ENCODE measurements at places on chromosomes 3 and 15. TPM values are rescaled to one million over a fixed set of nuclear protein-coding genes. Genes with fewer than 3 reads are reported as not detected.

GNB5 gene
- 44.8 TPM for total RNA-seq

PPP1R14D gene
- not detected for total RNA-seq

GPR15 gene
- total RNA-seq, result 42.2 TPM

HGD gene
- 0.50 TPM for total RNA-seq

GOLGA8S gene
- 0.80 TPM for total RNA-seq

POLQ gene
- total RNA-seq, result 37.1 TPM

PSTPIP1 gene
- 142 TPM for total RNA-seq

ROPN1 gene
- not detected for total RNA-seq

TRPM1 gene
- not detected for total RNA-seq

LDHAL6B gene
- total RNA-seq, result not detected

CCRL2 gene
- total RNA-seq, result 4.1 TPM

ACKR2 gene
- total RNA-seq, result 1.00 TPM

SLC24A5 gene
- total RNA-seq, result not detected

GREM1 gene
- total RNA-seq, result not detected

MKRN2OS gene
- not detected for total RNA-seq

CCDC39 gene
- not detected for total RNA-seq

RETNLB gene
- not detected for total RNA-seq

ITGB5 gene
- total RNA-seq, result 0.34 TPM

CACNA1D gene
- total RNA-seq, result 4.5 TPM

NANOGP8 gene
- total RNA-seq, result not detected

FGF12 gene
- not detected for total RNA-seq

TRIM42 gene
- total RNA-seq, result not detected

RPL29 gene
- total RNA-seq, result 1,360 TPM

SMCO1 gene
- not detected for total RNA-seq

HIGD2B gene
- total RNA-seq, result 0.16 TPM

PDE12 gene
- 27.0 TPM for total RNA-seq

Data from T-helper 2 cell treated with Interferon-gamma antibody and Interleukin-4, amounts not matched to agents 100 ng/mL and 5 ng/mL, for 36 hours (primary cell).